ENCODE measurements at places on chromosomes 3 and 15. TPM values are rescaled to one million over a fixed set of nuclear protein-coding genes. Genes with fewer than 3 reads are reported as not detected.

Gene NME9
- not detected for total RNA-seq

Gene XIRP1
- 0.51 TPM for total RNA-seq

Gene PAK6
- total RNA-seq: 3.0 TPM

DNA sequence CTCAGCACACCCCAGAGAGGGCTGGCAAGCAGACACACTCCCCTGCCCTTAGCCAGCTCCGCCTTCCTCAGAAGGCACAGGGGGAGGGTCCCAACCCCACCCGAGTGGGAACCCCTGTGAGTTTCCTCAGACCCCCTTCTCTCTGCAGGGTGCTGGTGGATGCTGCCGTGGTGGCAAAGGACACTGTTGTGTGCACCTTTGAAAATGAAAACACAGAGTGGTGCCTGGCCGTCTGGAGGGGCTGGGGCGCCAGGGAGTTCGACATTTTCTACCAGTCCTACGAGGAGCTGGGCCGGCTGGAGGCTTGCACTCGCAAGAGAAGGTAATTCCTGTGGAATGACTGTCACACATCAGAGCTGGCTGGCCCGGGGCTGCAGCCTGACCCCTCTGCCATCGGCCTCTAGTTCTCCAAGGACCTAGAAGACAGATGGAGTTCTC is 149.4 kb downstream of the LRRK1 start:
- no peaks in the 10 kb centered on the region for H3K27me3 ChIP-seq
- peak; percentile 69 for DNase-seq
- H3K4me1 ChIP-seq: peaks cover 46% of the 10 kb centered on the region
- peaks cover 16% of the 10 kb centered on the region for H3K36me3 ChIP-seq
- H3K27ac ChIP-seq: peak overlapping the region; percentile 77
- no peak overlapping the region for H3K4me3 ChIP-seq

GRCh38 chr15:76146812-76147211 is 87.0 kb downstream of the TMEM266 start:
- no peak overlapping the region for H3K27ac ChIP-seq
- DNase-seq: no peak
- H3K4me1 ChIP-seq: peaks cover 18% of the 10 kb centered on the region
- no peaks in the 10 kb centered on the region for H3K36me3 ChIP-seq
- no peaks in the 10 kb centered on the region for H3K27me3 ChIP-seq
- no peak overlapping the region for H3K4me3 ChIP-seq

GRCh38 chr3:38853011-38853410 is 37.0 kb upstream of the SCN10A start:
- no peak overlapping the region for H3K27ac ChIP-seq
- H3K36me3 ChIP-seq: no peaks in the 10 kb centered on the region
- no peak overlapping the region for H3K4me3 ChIP-seq
- DNase-seq: no peak
- H3K4me1 ChIP-seq: no peaks in the 10 kb centered on the region
- H3K27me3 ChIP-seq: no peaks in the 10 kb centered on the region

GRCh38 chr3:138767498-138768104 is 67.1 kb downstream of the PIK3CB start:
- H3K27ac ChIP-seq: no peak overlapping the region
- DNase-seq: no peak
- H3K27me3 ChIP-seq: no peaks in the 10 kb centered on the region

Measured in spleen (tissue), 13 donors.